CD4-positive, alpha-beta T cell (primary cell): ENCODE measurements at places on chromosomes 6 and 20.

GRCh38 chr6:43990627-43991619 is 136.3 kb downstream of the MRPL14 start:
- no peak for DNase-seq

- DNase-seq = no peak
Measured at GRCh38 chr6:54217018-54217417, 91.2 kb upstream of the TINAG start.

DNA sequence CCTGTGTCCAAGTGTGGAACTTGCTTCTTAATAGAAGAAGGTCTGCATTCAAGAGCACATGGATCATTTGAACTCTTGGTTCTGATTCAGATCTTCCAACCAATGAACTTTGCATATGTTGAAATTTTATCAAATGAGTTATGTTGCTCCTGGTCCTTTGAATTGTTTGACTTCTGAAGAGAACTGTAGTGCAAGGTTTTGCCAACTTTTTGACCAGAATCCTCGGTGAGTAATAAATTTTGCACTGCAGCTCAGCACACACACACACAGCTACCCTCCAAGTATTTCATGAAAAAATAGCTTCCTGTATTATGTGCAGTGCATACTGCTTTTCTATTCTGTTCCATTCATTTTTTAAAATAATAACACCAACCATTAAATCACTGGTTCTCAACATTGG is 67.5 kb downstream of the BFSP1 start:
- no peak for DNase-seq

- DNase-seq = no peak
Measured at GRCh38 chr20:49859807-49860206, 47.2 kb downstream of the SLC9A8 start.

DNA sequence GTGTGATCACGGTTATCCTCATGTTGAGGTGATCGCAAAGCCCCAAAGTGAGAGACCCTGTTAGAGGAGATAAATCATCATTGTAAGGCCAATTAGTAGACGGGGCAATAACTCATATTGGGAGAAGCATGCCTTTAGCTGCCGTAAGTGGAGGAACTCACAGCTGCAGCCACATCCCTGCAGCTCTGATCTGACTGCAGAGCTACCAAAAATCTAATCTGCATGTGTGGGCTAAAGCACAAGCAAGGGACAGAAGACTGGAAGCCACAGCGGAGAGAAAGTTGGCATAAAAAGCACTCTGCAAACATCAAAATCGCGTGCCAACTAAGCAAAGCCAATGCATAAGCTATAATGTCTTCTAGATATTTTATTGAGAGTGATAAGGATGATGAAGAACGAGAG is 79.8 kb downstream of the TBC1D7 start:
- DNase-seq = no peak

- DNase-seq = no peak
Measured at GRCh38 chr6:52098721-52099120, 11.3 kb upstream of the PKHD1 start.

DNA sequence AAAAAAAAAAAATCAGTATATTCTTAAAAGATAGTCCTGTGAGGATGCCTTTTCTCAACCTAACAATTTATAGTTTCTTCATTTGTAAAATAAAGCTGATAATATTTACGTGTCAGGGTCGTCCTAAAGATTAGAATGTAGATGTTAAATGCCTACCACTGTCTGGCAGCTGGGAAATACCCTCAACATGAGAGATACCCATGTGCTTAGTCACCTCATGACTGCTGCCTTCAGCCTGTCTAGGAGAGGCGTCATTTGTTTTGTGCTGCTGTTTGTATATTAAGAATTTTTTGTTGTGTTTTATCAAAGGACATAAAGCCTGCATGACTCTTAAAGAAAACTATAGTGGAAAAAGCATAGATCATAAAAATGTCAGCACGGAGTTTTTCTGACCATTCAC is 9.5 kb downstream of the FAM120B start:
- DNase-seq = no peak

GRCh38 chr6:7976485-7977056 is 66.0 kb upstream of the TXNDC5 start:
- no peak for DNase-seq

DNA sequence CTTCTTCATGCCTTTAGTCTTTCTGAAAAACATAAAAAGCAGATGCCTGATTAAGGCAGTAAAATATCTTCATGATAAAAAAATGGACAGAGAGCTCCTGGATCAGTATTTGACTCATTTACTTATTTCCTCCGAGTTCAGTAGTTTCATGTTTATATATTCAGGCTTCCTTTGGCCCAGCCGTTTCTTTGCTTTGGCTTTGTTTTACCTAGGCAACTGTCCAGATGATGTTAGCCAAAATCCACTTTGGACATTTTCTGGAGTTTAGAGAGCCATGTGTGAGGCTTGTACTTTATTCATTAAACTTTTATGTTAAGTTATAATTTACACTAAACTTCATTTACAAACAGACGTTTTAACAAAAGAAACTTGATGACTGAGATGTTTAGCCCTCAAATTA is 307.1 kb upstream of the RSPO3 start:
- DNase-seq = no peak

GRCh38 chr6:41374618-41375590 is 39.5 kb downstream of the NCR2 start:
- no peak for DNase-seq

- DNase-seq = no peak
Measured at GRCh38 chr20:8480597-8480996, 348.5 kb downstream of the PLCB1 start.
